RKO (cell line): ENCODE measurements at places on chromosomes 6 and 20.

- DNase-seq = no peak
These were observed 5.5 kb upstream of the PROCR start for GRCh38 chr20:35166242-35166830.

DNA sequence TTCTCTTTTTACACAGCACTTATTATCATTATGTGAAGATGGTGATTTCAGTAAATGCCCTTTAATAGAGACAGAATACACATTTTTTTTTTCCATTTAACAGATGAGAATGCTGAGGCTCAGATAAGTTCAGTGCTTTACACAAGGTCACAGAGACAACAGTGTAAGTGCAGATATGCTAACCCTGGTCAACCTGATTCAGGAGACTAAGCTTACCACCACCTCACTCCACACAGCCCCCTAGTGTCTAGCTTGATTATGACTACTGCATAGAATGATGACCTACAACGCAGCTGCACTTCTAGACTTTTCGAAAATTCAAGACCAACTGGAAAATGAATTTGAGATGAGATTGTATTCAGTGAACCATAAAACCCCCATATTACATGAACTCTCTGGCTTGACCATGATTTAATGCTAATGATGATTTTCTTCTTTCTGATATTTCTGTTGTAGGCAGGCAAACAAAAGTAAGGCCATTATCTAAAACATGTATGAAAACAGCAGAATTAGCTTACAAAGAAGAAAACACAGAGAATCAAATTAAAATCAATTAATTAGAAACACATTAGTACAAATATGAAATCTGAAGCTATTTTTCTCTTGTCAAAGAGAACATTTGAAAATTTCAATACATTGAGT, 212.1 kb upstream of the PHACTR1 start:
- DNase-seq = peak; percentile 37

GRCh38 chr20:22555791-22556564, 28.4 kb downstream of the FOXA2 start:
- no peak for DNase-seq

DNA sequence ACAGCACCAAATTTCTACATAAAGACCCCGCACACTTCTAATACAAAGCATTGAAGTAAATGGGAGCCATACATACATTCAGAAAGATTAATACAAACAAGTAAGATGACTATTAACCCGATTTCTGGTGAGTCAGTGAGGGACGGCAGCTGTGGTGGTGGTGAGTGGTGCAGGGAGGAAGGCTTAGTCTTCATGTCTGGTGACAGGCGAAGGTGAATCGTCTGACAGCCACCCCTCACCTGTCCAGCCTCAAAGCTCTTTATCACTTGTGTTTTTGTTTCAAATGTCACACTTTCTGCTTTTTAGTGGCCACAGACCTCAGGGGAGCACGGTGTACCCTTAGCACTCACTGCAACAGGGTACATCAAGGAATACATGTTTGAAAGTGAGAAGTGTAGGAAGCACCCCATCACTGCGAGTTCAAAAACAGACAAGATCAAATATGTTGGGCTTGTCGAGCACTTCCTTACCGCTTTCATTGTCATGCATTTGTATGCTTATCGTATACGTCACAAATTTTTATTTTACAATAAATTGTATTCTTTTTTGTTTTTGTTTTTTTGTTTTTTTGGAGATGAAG, 63.5 kb downstream of the IRF4 start:
- peak; percentile 12 for DNase-seq

- DNase-seq = peak; percentile 35
These were observed 117.9 kb upstream of the THBS2 start for GRCh38 chr6:169371344-169372127.

DNA sequence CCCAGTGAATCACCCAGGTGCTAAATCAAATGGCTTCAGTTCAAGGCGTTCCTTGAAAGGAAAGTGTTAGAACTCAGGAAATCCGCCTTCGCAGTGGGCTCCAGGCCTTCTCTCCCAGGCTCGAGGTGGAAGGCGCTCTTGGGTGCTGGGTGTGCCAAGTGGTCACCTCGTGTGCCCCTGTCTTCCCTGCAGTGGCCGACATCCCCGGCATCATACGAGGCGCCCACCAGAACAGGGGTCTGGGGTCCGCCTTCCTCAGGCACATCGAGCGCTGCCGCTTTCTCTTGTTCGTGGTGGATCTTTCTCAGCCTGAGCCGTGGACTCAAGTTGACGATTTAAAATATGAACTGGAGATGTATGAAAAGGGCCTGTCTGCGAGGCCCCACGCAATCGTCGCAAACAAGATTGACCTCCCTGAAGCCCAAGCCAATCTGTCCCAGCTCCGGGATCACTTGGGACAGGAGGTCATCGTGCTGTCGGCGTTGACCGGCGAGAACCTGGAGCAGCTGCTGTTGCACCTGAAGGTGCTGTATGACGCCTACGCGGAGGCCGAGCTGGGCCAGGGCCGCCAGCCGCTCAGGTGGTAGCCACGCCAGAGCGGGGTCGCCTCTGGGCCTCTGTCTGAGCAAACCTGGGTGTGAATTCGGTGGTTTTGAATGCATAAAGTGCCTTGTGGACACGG, 17.8 kb downstream of the MTG2 start:
- DNase-seq = no peak

GRCh38 chr6:88856566-88856965, 106.9 kb downstream of the RNGTT start:
- no peak for DNase-seq

GRCh38 chr6:131366223-131366622, 206.8 kb upstream of the ARG1 start:
- no peak for DNase-seq
